ENCODE measurements at places on chromosomes 4 and X.
A peak's percentile ranks its signal among the peaks of the same experiment; 100 is the strongest.

DNA sequence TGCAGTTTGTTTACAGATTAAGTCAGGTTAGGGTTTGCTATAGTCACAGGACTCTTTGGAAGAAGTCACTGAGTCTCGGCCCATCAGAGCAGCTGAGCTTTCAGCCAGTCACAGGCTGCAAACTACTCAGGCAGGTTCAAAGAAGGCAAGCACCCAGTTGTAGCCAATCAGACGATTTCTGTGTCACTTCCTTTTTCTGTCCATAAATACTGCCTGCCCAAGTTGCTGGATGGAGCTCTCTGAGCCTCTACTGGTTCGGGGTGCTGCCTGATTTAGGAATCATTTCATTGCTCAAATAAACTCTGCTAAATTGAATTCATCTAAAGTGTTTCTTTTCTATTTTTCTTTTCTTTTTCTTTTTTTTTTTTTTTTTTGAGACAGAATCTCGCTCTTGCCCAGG lies 7.3 kb upstream of the SH3BP2 start:
- DNase-seq: peak; percentile 72

DNA sequence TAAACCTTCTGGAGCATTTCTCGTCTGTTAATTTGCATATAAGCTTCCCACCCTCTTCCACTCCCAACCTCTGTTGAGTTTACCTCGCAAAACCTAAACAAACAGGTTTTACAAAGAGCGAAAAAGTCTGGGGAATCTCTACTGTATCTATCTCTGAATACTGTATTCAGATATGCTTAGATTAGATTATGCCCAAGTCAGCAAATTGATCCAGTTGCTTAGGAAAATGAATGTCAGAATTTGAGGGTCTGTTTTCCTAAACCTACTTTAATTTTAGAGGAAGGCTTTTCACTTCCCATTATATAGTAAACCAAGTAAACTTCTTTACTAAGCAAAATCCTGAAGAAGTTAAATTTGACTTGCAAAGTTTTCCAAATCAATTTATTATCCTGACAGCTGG lies 6.7 kb downstream of the CCNA2 start:
- no peak for DNase-seq

DNA sequence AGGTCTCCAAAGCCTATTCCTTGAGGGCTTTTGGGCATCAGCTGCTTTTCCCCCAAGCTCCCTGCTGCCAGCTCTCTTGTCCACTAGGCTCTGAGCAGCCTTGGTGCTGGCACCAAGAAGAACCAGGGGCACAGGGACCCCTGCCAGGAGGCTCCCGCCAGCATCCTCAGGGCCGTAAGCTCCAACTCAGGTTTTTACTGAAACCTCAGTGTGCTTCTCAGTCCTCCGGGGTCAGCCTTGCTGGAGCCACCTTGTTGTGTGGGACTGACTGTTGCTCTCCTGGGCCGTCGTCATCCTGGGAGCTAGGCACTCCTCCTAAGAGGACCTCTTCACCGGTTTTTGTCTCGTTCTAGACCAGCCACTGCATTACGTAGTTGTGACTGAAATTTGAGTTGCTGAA lies 38.9 kb downstream of the NOP14 start:
- DNase-seq: no peak

GRCh38 chr4:3372933-3373465 lies 68.8 kb upstream of the HGFAC start:
- peak; percentile 73 for DNase-seq

- DNase-seq: no peak
Observed at GRCh38 chr4:25938366-25938765, 24.3 kb downstream of the SMIM20 start.

GRCh38 chr4:163493643-163494359 lies 689 bp upstream of the TMA16 start:
- peak; percentile 36 for DNase-seq

DNA sequence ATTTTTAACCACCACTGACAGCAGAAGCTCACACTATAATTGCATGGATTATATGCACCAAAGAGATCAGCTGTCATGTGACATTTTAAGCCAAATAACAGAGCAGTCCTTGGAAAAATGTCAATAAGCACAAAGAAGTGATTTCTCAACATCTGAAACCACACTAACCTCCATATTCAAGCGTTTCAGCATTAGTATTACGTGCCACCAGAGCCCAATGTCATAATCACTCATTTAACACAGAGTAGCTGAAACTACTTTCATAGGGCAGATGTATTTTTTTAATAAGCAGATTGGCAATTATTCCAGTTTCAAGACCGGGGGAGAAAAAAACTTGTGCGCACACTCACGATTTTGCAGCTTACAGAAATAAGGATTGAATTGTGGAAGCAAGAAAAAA lies 76.6 kb downstream of the SH3KBP1 start:
- DNase-seq: no peak

DNA sequence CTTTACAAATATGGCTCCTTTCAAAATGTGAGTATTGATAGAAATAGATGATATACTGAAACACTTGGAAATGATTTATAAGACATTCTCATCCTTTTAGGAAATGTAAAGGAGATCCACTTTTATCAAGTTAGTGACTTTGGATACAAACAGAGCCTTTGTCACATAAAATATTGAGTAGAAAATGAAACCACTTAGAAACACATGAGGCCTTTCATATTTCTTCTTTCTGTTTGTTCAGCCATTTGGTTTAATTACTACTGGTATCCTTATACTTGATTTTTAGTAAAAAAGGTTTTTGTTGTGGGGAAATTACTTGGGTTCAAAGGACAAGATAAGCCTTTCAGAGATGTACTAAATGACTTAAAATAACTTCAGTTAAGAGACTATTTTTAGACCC lies 4.1 kb downstream of the STOX2 start:
- no peak for DNase-seq

All from CD4-positive, alpha-beta T cell treated with Interferon gamma for 1 hour (primary cell).